Omental fat pad (tissue), 4 donors: ENCODE measurements at places on chromosomes 7 and 10. TPM values are rescaled to one million over a fixed set of nuclear protein-coding genes. Genes with fewer than 3 reads are reported as not detected.

PCGF5 gene
- total RNA-seq: 55.4 TPM

DNA sequence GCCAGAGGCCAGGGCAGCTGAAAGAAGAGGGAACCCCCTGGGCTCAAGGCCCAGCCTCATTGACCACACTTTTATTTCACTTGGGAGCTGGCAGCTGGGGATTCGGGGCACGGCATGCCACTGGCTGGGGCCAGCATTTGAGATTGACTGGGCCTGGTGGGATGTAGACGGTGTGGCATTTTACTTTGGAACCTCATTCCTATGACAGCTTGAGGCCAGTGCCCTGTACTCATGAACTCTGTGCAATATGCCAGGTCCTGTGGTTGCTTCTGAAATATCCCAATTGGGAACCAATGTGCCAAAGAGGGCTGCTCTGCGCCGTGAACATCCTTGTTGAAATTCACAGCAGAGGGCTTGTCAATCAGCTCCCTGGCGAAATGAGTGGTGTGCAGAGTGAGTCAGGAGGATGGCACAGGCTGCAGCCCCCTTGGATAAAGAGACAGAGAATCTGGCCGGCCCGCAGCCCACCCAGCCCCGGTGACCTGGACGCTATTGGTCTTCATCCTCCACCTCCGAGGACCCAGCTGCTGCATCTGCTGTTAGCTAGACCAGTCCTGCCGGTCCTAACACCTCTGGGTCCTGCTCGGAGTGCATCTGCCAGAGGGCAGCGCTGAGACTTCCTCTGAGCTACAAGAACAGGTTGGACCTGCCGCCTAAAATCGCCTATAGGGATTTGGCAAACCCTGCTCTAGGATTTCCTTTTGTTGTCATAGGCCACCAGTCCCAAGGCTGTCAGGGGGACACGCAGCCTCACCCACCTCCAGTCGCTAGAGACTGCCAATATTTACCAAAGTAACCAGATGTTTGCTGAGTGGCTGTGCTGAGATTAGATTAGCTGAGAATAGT is 58.0 kb downstream of the PRKAG2 start:
- DNase-seq: no peak

GRCh38 chr7:4604456-4604940 is 77.6 kb upstream of the FOXK1 start:
- no peak for DNase-seq

- DNase-seq: no peak
Observed at GRCh38 chr7:139043823-139044812, 8.3 kb upstream of the ZC3HAV1L start.

CHN2 gene
- total RNA-seq: 25.9 TPM

DNA sequence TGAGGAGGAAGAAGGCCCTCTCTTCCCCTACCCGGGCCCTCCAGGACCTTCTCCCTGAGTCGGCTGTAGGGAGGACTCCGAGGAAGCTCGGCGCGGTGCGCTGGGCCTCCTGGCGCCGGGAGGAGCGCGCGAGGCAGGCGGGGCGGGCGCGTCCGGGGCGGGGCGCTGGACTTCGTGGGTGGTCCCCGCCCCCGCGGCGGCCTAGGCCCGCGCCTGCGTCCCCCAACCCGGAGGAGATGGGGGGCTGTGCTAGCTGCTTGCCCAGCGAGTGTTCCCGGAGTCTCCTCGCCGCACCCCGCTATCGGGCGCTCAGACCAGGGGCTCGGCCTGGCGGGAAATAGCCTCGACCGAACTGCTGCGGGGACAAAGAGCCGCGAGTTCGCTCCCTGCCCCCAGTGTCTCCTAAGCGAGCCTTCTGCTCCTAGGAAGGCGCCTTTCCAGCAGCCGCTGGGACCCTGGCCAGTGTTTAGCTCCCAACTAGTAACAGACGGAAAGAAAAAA is 19.2 kb upstream of the SMO start:
- DNase-seq: no peak

GRCh38 chr10:115003396-115003795 is 65.4 kb downstream of the TRUB1 start:
- no peak for DNase-seq

- no peak for DNase-seq
Observed at GRCh38 chr10:104127411-104127810, 5.4 kb downstream of the SFR1 start.

- DNase-seq: no peak
Observed at GRCh38 chr10:11434324-11434723, 177.1 kb downstream of the USP6NL start.

DNA sequence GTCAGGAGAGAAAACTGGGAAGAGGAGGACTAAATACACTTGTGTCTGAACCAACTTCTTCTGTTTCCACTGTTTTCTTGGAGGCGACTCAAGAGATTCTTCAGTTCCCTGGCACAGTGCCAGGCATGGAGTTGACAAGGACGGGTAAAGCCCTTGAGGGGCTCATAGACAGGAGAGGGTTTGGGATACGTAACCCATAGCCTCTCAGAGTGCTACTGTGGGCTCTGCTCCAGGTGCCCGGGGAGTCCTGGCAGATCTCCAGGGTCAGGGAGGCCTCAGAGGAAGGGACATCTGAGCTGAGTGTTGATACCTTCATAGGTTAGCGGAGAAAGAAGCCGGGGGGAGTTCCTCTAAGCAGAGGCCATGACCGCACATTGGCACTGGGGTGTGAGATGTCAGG is 42.0 kb downstream of the GALNT17 start:
- no peak for DNase-seq

DNA sequence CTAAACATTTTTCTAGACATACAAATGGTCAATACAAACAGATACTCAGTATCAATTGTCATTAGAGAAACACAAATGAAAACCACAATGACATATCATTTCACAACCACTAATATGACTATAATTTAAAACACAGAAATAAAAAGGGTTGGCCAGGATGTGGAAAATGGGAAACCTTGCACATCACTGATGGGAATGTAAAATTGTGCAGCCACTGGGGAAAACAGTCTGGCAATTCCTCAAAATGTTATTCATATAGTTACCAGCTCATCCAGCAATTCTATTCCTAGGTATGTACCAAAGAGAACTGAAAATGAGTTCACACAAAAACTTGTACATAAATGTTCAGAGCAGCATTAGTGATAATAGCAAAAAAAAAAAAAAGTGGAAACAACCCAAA is 106.1 kb upstream of the LRRTM3 start:
- no peak for DNase-seq

- no peak for DNase-seq
Observed at GRCh38 chr10:64573623-64574325, 1052.6 kb downstream of the REEP3 start.
